ENCODE measurements at places on chromosomes 3 and 15.

- DNase-seq = peak; percentile 6
These were observed 11.7 kb downstream of the SPTBN5 start for GRCh38 chr15:41881920-41882688.

GRCh38 chr3:185199671-185200070 lies 46.8 kb upstream of the C3orf70 start:
- DNase-seq = no peak

DNA sequence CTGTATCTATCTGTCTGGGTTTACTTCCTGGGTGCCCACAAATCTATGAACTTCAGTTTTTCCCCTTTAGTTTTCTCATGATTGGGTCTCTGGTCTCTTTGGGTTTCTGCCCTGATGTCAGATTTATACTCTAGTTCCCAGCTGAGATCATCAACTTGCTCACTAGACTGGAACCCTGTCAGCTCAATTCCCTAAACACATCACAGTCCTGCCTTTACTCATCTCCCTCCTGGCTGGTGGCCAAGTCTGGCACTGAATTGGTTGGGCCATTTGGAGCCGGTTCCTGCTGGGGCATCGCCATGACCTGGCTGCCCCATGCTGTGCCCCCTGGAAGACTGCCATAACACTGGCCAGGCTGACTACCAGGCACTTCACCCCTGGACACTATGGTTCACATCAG lies 345.3 kb downstream of the CHST2 start:
- peak; percentile 33 for DNase-seq

- no peak for DNase-seq
These were observed 386.4 kb downstream of the ZBTB20 start for GRCh38 chr3:114760679-114761078.

DNA sequence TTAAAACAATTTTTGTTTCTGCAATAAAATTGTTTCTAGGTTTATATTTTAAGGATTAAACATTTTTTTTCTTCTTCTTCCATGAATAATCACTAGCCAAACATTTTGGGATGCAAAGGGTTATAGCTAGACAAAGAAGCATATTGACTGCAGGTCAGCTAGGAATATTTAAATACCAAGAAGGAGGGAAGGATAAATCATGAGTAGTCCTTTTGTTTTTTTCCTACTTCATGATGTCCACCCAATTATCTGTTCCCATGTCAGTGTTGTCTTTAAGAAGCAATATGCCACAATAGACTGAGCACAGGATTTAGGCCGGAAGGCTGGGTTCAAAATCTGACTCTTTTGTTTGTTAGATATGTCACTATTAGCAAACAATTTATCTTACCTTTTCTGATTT lies 82.1 kb downstream of the VPS8 start:
- DNase-seq = no peak

DNA sequence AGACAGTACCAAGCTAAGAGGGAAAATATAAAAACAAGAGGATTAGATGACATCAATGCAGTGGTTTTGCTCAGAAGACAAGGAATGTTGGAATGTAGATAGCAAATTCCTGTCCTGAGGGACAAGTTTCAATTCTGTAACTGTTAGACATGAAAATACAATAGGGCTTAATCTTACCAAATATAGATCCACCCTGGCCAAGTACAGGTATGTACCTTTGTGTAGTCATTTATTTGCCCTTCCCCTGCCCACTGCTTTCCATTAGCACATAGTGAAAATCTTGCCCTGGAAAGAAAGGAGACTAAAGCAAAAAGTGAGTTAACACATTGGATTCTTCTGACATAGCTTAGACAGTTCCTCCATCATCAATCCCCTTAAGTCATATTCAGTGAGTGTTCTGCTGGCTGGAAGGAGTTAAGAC lies 389.0 kb upstream of the THBS1 start:
- peak; percentile 87 for DNase-seq

- no peak for DNase-seq
These were observed 354.9 kb upstream of the ATP11B start for GRCh38 chr3:182438398-182438797.

- no peak for DNase-seq
These were observed 19.5 kb downstream of the POC1A start for GRCh38 chr3:52134761-52135160.

DNA sequence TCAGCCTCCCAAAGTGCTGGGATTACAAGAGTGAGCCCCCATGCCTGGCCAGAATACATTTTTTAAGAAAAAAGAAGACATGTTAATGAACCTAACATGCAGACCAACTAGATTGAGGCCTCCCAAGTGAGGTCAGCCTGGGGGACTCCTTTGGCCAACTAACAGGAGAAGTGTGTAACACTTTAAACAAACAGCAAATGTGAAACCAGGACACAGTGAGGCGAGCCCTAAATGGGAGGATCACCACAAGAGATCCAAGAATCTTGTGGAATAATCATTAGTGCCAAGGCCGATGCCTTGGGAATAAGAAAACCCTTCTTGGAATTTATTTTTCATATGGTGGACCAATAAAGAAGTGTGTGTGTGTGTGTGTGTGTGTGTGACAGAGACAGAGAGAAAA lies 73.9 kb downstream of the ATP10A start:
- peak; percentile 40 for DNase-seq

DNA sequence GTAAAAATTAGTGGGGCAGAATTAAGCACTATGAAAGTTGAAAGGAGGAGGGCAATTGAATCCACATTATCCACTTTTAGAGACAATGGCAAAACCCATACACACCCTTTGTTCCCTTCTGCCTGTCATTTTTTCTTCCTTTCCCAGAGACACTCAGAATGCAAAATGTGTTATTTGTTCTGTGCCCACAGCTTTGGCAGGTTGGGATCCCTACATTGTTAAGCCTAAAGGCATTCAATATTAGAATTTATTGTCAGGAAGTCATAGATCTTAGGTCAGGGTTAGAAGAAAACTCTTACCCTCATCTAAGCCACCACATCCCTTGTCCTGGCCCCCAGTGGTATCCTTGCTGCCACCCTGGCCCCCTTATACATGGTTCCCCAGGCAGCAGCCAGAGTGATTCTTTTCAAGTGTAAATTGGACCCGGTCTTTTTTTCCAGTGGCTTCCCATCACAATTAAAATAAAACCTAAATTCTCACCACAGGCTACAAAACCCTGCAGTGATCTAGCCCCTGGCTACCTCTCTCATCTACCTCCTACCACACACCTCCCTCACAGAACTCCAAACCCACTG lies 470.1 kb upstream of the ATP11B start:
- no peak for DNase-seq

GRCh38 chr15:30675126-30675525 lies 49.2 kb downstream of the ARHGAP11B start:
- DNase-seq = no peak

DNA sequence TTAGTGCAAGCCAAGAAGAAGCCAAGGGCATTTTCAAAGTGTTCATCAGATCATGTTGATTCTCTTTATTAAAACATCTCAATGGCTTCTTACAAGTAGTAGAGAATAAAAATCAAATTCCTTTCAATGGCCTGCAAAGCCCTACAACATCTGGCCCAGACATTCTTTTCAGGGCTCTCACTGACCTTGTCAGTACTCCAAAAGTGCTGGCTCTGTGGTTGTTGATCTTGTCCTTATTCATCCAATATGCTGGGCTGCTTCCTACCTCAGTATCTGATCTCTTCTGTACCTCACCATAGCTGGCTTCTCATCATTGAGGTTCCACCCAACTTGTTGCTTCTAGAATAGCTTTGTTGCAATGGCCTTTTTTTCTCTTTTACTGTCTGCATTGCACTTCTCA lies 74.0 kb upstream of the SAMMSON start:
- no peak for DNase-seq

DNA sequence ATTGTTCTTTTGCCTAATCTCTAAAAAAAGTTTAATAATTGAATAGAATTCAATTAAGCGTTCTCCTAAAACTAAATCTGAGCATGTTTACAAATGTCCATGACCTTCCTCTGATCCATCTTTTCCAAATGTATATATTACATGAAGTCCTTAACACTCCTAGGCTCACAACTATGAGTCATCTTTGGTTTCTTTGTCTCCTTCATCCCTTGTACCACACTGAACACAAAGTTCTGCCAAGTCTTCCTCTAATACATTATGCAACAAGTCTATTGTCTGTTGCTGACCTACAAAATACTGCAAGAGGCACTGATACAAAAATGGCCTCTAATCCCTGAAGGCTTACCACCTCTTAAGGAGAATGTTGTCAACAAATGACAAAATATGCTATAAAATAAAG lies 550.2 kb downstream of the PYDC2 start:
- DNase-seq = no peak

GRCh38 chr3:147301781-147302180 lies 104.6 kb downstream of the ZIC4 start:
- peak; percentile 31 for DNase-seq

DNA sequence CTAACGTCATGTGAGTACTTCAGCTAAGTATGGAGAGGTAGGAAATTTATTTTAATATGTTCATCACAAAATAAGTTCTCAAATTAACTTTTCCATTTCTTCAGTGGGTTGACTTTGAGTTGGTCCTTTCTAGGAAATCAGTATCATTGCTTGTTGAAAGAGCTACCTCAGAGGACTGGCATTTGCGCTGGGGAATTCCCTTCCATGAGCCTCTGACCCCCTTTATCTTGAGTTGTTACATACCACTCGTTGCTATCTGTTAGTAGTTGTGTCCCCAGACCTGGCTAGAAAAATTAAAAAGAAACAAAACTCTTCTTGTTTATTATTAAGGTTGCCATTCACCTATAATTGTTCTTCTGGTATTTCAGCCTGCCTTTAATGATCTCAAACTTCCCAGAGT lies 96.8 kb upstream of the ROBO2 start:
- no peak for DNase-seq

DNA sequence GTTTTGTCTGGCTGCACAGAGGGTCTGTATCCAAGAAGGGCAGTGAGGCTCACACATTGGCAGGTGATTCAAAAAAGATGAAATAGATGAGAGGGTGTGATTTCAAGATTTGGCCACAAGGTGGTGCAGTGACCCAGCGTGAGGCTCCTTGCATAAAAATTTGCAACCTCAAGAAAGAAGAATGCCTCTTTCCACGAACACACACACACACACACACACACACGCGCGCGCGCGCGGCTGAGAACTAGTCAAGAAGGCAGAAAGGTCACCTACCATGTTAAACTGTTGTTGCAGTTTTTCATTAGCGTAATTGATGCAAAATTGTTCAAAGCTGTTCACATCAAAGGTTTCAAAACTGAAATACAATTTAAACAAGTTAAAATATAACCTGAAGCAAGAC lies 39.2 kb downstream of the MYO5C start:
- peak; percentile 71 for DNase-seq

GRCh38 chr3:161674402-161674801 lies 177.8 kb downstream of the OTOL1 start:
- DNase-seq = no peak

DNA sequence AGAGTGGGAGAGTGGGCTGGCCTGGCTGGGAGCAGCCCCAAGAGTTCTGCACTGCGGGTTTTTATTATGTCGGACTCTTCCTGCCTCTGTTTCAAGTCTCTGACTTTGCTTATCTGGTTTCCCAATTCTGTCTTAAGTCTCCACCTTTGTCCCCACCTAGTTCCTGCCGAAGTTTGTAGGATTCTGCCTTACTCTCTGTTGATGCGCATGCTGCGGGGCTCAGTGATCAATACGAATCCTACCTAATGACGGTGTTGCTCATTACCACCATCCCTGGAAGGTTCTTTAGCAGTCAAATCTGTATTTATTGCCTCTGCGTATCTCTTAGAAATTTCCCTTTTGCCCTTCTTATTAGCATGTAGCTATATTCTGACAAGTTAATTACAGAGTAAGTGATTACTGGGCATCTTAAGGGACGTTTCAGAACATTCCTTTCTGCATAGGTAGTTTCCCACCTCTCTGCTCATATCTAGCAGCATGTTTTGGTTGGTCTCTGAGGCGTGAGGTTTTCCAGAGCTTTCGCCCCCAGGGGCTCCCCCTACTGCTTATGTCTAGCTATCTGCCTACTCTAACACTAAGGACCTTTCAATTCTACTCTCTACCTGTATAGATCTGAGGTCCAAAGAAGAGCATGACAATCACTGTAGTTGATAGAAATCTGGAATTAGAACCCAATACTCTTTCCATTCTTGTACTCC lies 236.0 kb upstream of the EIF1B start:
- DNase-seq = no peak

DNA sequence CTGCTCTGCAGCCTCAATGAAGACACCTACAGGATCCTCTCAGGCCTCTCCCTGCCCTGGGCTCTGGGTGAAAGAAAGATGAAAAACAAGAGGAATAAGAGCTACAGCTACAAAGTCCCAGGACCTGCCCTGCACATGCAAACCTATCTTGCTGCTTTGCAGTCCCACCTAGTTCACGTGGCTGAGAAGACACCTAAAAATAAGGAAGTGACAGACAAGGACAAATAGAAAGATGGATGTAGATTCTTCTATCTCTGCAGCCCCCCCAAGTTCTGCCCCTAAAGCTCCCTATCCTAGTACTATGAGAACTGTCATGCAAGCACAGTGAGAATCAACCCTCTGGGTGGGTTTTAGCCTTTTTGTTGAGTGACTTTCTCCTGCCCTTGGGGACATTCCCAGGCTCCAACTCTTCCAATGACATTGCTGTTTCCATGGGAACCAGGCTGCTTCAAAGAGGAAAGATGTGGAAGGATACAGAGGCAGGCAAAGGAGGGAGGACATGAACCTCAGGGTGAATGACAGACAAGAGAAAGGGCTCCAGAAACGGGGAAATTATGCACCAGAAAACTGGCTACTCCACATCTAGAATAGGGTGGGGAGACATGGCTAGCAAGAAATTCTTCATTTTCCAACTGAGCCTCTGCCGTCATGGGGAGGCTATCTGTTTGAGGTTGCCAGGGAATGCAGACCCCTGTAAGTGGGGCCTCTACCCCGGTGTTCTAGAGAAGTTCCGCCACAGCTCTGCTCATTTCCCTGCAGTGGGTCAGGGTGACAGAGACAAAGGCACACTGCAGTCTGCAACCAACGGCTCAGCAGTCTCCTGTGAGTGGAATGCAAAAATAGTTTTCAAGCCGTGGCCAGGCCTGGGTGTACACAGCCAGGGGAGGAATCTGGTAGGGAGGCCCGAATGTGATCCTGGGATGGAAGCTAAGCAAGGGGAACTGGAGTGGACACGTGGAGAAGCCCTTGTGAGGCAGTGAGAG lies 5.2 kb downstream of the CSPG5 start:
- no peak for DNase-seq
